Activated T-cell treated with anti-CD3 and anti-CD28 coated beads for 48 hours (primary cell): ENCODE measurements at places on chromosomes 7 and 10.

DNA sequence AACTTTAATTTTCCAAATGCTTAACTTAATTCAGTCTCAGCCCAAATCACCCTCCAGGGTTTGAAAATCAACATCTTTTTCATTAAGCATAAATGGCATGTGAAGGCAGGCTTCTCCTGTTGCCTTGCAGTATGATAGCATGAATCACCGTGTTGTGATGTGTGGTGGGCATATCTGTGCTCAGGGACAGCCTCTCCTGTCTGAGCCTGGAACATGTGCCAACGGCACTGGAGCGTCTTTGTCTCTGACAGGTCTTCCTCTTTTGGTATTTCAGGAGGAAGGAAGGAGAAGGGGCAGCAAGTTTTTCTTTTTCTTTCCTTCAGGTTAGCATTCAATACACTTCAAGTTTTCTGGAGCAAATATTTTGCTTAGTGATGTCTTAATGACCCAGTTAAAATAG lies 57.6 kb downstream of the LRGUK start:
- no peak for DNase-seq

DNA sequence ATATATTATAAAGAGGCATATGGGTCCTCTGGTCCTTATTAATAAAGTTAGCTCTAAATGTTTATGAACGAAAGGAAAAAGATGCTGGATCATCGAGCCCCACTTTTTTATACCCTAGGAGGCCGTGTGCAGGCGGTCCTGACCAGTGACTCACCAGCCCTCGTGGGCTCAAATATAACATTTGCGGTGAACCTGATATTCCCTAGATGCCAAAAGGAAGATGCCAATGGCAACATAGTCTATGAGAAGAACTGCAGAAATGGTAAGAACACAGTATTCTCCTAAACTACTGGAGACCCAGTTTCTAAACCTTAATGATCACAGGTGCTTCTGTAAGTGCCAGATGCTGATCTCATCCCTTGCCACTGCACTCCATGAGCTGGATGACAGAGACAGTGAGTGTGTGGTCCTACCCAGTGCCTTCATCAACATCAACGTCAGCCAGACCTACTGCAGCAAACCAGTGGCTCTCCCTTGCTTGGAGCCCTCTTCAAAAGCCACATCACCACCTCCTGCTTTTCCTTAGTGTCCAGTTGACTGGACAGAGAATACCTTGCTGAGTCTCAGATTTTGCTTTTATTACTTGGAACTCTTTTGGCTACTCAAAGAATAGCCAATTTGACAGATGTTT lies 7.6 kb downstream of the GPNMB start:
- DNase-seq = no peak

- DNase-seq = no peak
Measured at GRCh38 chr7:29969738-29970137, 19.9 kb downstream of the SCRN1 start.

GRCh38 chr7:82629583-82629982 lies 186.0 kb upstream of the CACNA2D1 start:
- no peak for DNase-seq

DNA sequence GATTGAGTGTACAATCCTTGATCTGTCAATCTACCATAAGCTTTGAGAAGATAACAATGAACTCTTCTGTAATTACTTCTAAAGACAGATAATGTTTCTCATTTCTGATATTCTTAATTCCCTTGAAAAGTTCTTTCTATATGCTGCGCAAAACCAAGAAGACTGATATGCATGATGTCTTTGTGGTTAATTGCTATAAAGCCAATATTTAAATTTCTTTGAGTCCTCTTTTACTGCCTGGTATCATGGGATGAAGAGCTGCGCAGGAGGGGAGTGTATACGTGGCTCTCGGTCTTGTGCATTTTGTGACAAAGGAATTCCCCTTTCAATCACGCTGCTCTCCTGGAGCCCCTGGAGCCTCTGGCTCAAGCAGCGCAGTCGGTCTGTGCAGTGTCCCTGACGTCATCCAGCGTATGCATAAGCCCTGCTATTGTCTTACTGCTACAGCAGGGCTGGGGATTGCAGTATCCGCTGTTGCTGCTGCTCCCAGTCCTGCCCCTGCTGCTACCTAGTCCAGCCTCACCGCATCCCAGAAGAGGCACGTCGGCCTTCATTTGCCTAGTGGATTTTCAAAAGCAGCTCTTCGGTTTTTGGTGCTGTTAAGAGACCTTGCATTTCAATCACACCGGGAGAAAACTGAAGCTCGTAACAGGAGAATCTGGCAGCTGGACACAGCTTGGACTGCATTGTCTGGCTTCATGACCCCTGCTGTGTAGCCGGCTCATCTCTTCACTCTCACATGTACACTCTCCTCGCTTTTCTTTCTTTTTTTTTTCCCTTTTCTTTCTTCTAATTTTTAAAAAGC lies 66.7 kb downstream of the ST7 start:
- DNase-seq = no peak

GRCh38 chr7:135197343-135197742 lies 14.0 kb downstream of the WDR91 start:
- no peak for DNase-seq

GRCh38 chr10:13717936-13718772 lies 131.4 kb downstream of the PRPF18 start:
- DNase-seq = peak; percentile 12

GRCh38 chr7:84783141-84783778 lies 403.6 kb downstream of the SEMA3D start:
- no peak for DNase-seq

GRCh38 chr7:17176371-17177032 lies 122.0 kb upstream of the AHR start:
- DNase-seq = no peak

- DNase-seq = no peak
Measured at GRCh38 chr10:1249142-1249920, 193.1 kb downstream of the WDR37 start.

- no peak for DNase-seq
Measured at GRCh38 chr7:118311121-118311836, 86.8 kb downstream of the ANKRD7 start.

DNA sequence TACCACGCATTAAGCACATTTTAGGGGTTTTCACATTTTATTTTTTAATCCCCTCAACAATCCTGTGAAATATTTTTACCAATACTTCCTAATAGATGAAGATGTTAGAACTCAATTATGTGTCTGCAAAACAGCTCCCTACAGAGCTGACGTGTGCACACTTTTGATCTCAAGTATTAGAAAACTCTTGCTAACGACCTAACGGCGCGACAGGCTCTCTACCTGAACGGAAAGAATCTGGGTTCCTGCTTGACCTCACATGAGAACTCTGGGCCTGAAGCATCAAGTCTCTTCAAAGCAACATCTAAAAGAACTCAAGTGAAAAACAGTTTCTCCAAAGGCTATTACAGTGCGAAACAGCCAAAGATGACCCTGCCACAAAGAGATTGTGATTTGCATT lies 113.9 kb downstream of the DOCK4 start:
- no peak for DNase-seq

- no peak for DNase-seq
Measured at GRCh38 chr7:22470981-22471380, 29.0 kb downstream of the STEAP1B start.
